ENCODE measurements at places on chromosomes 7 and 10.

GRCh38 chr7:31782411-31782991 lies 95.5 kb downstream of the PPP1R17 start:
- DNase-seq, result peak; percentile 69

- no peak for DNase-seq
Measured at GRCh38 chr10:65341323-65341925, 1584.4 kb upstream of the LRRTM3 start.

- no peak for DNase-seq
Measured at GRCh38 chr7:127258111-127258510, 5.4 kb upstream of the GRM8 start.

GRCh38 chr7:27846388-27846787 lies 106.4 kb downstream of the TAX1BP1 start:
- no peak for DNase-seq

DNA sequence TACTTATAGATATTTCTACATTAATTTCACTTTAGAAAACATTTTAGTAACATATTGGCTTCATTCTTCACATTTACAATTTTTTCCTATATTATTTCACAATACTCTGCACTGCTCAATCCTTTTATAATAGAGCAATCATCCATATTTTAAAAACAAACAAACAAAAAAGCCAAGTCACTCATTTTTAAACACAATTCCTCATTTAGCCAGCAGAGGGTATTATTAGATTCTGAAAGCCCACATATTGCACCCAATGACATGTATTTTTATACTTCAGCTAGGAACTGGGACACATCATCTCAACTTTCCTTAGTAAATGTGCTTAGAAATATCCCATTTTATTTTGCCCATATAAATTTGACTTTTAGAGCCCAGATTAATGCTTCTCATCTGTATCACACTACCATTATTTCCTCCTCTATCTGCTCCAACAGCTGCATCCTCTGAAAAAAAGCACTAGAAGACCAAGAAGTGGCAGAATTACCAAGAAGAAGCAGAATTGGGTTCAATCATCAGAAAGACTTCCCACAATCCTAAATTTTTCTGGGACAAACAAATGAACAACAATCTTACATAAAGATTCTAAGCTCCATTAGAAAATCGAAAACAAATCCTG lies 29.5 kb downstream of the CTNNA3 start:
- DNase-seq, result peak; percentile 17

DNA sequence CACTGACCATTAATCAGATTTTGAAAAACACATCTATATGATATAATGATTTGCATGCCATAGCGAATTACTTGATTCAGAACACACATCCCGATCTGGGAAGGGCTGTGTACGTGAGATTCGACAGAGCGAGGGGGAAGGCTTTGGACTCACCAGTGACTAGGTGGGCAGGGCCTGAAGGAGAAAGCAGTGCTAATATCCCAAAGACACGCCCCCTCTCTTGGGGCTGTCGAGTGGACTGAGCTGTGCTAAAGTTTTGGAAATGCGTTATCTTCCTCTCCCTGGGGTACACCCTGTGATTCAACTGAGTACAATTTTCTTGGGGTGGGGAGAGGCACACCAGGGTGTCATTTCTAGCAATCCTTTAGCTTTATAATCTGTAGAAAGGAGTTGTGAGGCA lies 1.8 kb downstream of the LRRC17 start:
- DNase-seq, result peak; percentile 14
